ENCODE measurements at places on chromosomes 12 and 14. TPM values are rescaled to one million over a fixed set of nuclear protein-coding genes. Genes with fewer than 3 reads are reported as not detected.

DNA sequence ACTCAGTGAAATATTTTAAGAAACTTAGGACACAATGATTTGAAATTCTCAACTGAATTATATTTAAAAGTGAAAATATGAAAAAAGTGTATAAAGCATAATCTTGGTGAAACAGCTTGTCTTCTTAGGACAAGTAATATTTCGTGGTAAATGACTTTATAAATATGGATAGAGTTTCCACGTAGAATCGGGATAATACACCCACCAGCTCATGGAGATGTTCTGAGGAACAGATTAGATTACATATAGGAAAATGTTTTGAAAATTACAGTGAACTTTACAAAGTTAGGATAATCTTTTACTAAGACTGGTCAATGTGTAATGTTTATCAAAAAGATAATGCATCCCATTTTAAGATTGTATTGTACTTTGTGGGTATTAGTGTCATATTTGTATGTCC is 25.6 kb upstream of the MYF6 start:
- no peak for DNase-seq
- no peaks in the 10 kb centered on the region for H3K36me3 ChIP-seq
- H3K4me1 ChIP-seq, result no peaks in the 10 kb centered on the region
- no peak overlapping the region for H3K4me3 ChIP-seq

DNA sequence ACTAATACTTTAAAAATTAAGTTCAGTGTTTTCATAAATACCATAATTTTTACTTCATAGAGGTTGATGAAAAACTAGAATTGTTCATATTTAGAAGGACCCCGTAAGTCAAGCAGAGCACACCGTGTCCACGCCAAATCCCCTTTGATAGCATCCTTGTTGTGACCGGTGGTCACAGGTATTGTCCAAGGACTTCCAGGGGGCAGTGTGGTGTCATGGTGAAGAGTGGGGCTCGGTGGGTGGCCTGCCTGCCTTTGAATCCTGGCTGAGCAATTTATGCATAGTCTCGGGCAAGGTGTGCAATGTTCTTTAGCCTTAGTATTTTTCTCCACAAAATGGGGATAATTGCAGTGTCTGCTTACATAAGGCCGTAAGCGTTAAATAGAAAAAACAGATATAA is 169.9 kb downstream of the KTN1 start:
- H3K4me3 ChIP-seq, result no peak overlapping the region
- H3K27me3 ChIP-seq, result no peaks in the 10 kb centered on the region
- no peak overlapping the region for H3K27ac ChIP-seq
- no peaks in the 10 kb centered on the region for H3K36me3 ChIP-seq
- no peak for DNase-seq

GRCh38 chr12:5511256-5511643 is 79.3 kb downstream of the NTF3 start:
- no peak overlapping the region for H3K27ac ChIP-seq
- H3K4me3 ChIP-seq, result no peak overlapping the region
- no peaks in the 10 kb centered on the region for H3K36me3 ChIP-seq
- DNase-seq, result no peak
- H3K4me1 ChIP-seq, result no peaks in the 10 kb centered on the region

DNA sequence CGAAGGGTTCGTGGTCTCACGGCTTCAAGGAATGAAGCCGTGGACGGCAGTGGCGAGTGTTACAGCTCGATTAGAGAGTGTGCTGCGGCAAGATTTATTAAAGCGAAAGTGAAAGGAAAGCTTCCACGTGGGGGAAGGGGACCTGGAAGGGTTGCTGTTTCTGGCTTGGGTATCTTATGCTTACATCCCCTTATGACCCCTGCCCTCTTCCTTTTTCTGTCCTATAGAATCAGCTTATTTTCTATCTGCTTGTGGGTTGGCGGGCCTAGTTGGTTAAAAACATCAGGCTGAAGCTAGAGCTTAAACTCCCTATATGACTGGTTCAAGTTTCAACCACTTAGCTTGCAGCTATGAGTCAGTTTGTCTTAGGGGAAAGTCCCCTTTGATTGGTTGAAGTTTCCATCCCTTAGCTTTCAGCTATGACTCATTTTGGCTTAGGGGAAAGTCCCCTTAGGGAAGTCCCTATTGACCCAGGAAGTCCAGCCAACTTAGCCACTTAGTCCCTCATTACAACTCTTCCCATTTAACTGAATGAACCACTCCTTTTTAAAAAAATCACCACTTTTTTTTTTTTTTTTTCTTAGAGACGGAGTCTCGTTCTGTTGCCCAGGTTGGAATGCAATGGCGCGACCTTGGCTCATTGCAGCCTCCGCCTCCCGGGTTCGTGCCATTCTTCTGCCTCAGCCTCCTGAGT is 1494.7 kb upstream of the TMEM132C start:
- H3K4me3 ChIP-seq, result no peak overlapping the region
- no peaks in the 10 kb centered on the region for H3K36me3 ChIP-seq
- H3K27ac ChIP-seq, result no peak overlapping the region
- H3K4me1 ChIP-seq, result no peaks in the 10 kb centered on the region
- no peaks in the 10 kb centered on the region for H3K27me3 ChIP-seq

DNA sequence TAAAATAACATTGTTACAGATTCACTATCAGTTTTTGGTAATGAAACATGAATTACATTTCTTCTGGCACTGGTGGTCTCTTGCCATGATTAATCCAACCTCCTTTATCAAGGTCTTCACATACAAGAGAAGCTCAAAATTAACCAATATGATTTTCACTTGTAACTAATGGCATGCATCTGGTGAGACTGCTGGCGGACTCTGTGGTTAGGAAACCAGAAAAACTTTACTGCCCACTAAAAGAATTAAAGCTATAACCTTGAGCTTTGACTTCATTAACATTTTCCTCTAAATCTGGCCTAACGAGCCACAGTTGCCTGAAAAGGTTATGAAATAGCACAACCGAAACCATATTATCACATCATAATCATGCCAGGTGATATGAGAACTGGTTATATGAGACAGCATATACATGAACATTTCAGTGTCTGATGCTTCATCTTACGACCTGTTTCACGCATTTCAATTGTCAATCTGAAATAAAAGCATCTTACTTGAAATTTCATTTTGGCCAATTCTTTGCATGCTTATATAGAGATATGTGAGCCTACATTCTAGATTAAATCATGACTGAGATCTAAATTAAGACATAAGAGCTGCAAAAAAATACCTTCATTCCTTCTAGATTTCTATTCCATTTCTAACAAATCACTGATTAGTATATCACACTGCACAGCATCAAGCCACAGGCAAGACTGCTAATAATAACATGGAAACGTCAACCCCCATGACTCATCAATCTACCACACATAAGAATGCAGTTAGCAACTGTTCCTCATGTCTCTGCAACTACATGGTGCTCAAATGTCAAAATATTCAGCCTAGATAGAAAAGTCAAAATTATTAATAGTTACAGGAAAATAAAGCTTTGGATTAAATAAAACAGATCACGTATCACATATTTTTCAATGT is 89.3 kb downstream of the OSBPL8 start:
- H3K36me3 ChIP-seq, result no peaks in the 10 kb centered on the region
- H3K27me3 ChIP-seq, result no peaks in the 10 kb centered on the region
- H3K4me1 ChIP-seq, result peaks cover 6% of the 10 kb centered on the region
- no peak for DNase-seq
- H3K27ac ChIP-seq, result no peak overlapping the region
- H3K4me3 ChIP-seq, result no peak overlapping the region

GRCh38 chr12:93425736-93426411 is 15.9 kb downstream of the UBE2N start:
- H3K4me3 ChIP-seq, result no peak overlapping the region
- no peaks in the 10 kb centered on the region for H3K36me3 ChIP-seq
- no peaks in the 10 kb centered on the region for H3K27me3 ChIP-seq
- no peak for DNase-seq
- H3K4me1 ChIP-seq, result peaks cover 11% of the 10 kb centered on the region

DNA sequence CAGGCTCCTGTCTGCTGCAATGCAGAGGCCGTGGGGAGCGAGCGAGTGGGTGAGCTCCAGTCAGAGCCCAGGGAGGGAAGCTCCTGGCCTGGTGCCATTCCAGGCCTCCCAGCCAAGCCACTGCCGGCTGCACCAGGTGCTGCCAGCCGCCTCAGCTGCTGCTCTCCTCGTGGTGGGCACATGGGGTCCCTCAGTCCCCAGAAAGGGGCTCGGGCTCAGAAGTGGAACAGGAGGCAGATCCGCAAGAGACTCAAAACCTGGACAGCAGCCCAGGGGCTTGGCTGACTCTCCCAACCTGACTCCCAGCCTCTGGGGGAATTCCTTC is 2.4 kb downstream of the ABCB9 start:
- H3K27me3 ChIP-seq, result no peaks in the 10 kb centered on the region
- H3K27ac ChIP-seq, result no peak overlapping the region
- peaks cover 3% of the 10 kb centered on the region for H3K36me3 ChIP-seq
- H3K4me3 ChIP-seq, result no peak overlapping the region

GRCh38 chr14:63499701-63500250 is 43.4 kb downstream of the PPP2R5E start:
- H3K27ac ChIP-seq, result no peak overlapping the region
- no peaks in the 10 kb centered on the region for H3K27me3 ChIP-seq
- no peak for DNase-seq
- no peaks in the 10 kb centered on the region for H3K36me3 ChIP-seq
- peaks cover 2% of the 10 kb centered on the region for H3K4me1 ChIP-seq
- no peak overlapping the region for H3K4me3 ChIP-seq

DNA sequence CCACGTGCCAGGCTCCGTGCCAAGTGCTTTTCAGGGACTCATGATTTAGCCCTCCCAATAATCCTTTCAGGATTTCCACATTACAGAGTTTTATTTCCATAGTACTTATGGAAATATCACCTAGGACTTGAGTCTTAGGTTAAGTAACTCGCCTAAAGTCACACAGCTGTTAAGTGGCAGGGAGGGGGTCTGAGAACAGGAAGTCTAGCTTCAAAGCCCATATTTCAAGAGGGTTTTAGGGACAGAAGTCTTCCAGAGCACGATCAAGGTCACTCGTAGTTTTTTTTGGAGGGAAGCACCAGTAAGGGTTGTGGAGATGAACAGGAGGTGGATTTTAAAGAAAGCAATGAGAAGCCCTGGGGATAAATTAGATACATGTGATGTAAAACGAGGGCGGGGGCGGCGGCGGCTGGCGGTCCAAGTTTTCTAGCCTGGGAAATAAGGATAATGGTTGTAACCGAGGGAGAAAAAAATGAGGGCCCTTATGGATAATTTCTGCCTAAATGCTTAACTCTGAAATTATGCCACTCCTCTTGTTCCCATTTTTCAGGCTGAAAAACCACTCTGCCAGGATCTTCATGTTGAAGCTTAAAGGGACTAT is 192.6 kb upstream of the FOXN3 start:
- H3K27ac ChIP-seq, result no peak overlapping the region
- H3K36me3 ChIP-seq, result no peaks in the 10 kb centered on the region
- peaks cover 2% of the 10 kb centered on the region for H3K4me1 ChIP-seq
- DNase-seq, result no peak

DNA sequence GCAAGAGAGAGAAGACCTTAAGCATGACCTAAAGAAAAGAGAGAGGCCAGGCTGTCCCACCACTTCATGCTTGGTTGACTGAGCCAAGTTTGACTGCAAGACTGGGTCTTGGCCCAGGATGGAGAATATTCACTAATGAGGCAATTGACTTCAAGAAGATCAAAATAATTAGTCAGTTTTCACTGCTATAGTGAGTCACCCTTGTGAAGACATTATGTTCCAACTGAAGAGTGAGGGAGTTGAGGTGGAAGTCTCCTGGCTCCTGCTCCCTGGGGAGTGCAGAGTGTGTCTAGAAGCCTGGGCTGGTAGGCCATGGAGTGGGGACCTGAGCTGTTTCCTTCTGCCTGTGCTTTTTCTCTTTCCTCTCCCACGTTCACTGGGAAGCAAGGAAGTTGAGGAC is 117.6 kb downstream of the CACNA1C start:
- peaks cover 4% of the 10 kb centered on the region for H3K4me1 ChIP-seq
- H3K4me3 ChIP-seq, result no peak overlapping the region
- DNase-seq, result no peak
- peak overlapping the region; percentile 14 for H3K27ac ChIP-seq
- no peaks in the 10 kb centered on the region for H3K36me3 ChIP-seq

DNA sequence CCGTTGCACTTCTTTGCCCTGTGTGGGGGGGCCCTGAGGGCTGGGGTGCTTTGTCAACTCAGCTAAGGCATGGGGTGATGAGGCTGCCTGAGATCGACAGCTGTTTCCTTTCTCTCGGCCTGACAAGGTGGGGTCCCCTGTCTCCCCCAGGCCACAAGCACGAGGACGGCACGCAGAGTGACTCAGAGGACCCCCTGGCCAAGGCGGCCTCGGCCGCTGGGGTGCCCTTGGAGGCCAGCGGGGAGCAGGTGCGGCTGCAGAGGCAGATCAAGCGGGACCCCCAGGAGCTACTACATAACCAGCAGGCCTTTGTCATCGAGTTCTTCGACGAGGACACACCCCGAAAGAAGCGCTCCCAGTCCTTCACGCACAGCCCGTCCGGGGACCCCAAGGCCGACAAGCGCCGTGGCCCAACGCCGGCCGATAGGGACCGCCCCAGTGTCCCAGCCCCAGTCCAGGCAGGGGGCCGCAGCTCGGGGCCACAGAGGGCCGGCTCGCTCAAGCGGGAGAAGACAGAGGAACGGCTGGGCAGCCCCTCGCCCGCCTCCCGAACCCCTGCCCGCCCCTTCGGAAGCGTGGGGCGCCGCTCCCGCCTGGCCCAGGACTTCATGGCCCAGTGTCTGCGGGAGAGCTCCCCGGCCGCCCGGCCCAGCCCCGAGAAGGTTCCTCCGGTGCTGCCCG is 18.8 kb downstream of the CEP170B start:
- H3K36me3 ChIP-seq, result peaks cover 14% of the 10 kb centered on the region
- no peak overlapping the region for H3K27ac ChIP-seq
- H3K27me3 ChIP-seq, result no peaks in the 10 kb centered on the region
- DNase-seq, result peak; percentile 29

DNA sequence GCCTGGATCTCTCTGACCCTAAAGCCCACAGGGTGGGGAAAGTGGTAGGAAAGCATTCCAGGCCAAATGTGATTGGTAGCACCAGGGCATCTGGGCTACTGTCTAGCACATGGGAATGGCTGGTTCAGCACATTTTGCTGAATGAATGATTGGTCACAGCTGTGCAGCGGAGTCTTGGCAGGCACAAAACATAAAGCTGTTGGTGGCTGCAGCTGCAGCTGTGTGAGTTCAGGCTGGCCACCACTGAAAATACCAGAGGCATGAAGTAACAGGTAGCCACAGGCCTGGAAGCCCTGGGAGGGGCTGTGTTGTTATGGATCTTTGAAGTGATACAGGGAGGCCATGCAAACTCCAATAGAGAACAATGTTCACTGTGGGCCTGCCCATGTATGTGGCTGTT is 72.7 kb downstream of the MYRFL start:
- no peaks in the 10 kb centered on the region for H3K27me3 ChIP-seq
- no peak overlapping the region for H3K27ac ChIP-seq
- H3K4me1 ChIP-seq, result no peaks in the 10 kb centered on the region
- no peak overlapping the region for H3K4me3 ChIP-seq
- no peak for DNase-seq

Gene SPIC
- not detected for total RNA-seq

Gene NEDD8
- total RNA-seq, result 123 TPM

Gene IL31
- not detected for total RNA-seq

Gene STAC3
- total RNA-seq, result 3.2 TPM

Gene HRK
- total RNA-seq, result 0.06 TPM

Gene MSRB3
- total RNA-seq, result 298 TPM
